ENCODE measurements at places on chromosomes 1 and 21.

- no peak for DNase-seq
Measured at GRCh38 chr1:243921111-243921510, 71.1 kb upstream of the AKT3 start.

DNA sequence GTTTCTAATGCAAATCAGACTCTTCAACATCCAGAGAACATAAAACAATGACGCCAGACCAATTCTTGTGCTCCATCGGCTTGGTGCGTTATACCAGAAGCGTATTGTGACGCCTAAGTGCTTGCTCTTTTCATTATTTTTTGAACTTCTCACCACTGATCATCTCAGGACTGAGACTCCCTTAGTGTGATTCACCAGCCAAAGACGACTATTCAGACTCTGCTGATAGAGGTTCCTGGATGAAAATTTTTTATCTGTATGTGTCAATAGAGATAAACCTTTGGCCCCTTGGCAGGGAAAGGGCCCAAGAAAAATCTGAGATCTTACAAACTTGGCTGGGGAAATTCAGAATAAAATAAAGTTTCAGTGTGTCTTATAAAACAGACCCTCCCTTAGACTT is 856 bp upstream of the GREM2 start:
- no peak for DNase-seq

- DNase-seq = no peak
Measured at GRCh38 chr21:36105327-36105842, 29.5 kb upstream of the CBR3 start.

- DNase-seq = no peak
Measured at GRCh38 chr1:44288883-44289282, 66.2 kb downstream of the ERI3 start.

- no peak for DNase-seq
Measured at GRCh38 chr1:83497563-83497962, 501.4 kb downstream of the TTLL7 start.

- DNase-seq = no peak
Measured at GRCh38 chr1:101816262-101816661, 180.5 kb downstream of the OLFM3 start.

DNA sequence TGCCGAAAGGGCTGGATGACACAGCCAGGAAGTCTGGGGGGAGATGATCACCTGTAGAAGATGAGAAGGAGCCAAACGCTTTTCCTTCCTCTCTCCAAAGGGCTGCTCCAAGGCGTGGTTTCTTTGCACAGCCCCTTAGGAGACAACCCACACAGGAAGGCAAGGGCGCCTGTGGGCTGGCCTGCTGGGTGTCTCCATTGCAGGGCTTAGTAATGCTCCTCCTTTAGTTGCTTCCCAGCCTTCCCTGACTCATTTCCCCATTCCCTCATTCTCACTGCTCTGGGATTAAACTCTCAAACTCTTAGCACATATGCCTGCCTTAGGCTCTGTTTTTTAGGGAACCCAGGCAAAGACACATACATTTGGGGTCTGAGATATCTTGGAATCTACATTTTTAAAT is 1.7 kb upstream of the CLCA1 start:
- DNase-seq = no peak

- DNase-seq = no peak
Measured at GRCh38 chr1:198529414-198529813, 11.1 kb downstream of the ATP6V1G3 start.

GRCh38 chr1:81823082-81823481 is 22.3 kb downstream of the ADGRL2 start:
- no peak for DNase-seq

DNA sequence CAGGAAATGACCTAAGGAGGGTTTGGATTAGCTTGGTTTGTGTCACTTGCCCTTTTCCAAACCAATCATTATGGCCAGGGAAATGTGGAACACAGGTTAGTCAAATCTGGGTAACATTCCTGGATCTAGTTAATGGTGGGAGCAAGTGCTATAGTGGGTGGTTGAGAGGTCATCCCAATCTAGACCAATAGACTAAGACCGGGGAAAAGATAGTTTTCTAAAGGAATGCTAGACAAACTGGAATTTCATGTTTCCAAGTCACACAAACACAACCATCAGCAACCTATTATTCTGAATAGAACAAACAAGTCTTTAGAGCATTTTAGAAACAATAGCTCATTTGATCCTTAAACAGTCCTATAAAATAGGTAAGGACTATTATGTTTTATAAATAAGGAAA is 4.3 kb upstream of the MAN1A2 start:
- DNase-seq = no peak

GRCh38 chr1:27596986-27597385 is 7.0 kb downstream of the AHDC1 start:
- no peak for DNase-seq

DNA sequence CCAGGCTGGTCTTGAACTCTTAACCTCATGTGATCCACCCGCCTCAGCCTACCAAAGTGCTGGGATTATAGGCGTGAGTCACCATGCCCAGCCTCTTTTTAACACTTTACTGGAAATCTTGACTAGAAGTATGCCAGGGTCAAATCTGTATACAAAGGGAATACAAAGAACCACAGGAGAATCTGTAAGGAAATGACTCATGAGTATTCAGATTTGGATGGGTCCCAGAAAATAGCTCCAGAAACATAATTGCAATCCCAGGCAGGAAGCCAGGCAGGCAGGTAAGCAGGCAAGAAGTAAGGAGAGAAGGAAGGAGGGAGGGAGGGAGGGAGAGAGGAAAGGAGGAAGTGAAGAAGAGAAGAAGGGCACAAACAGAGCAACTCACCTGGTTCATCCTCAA is 22.8 kb upstream of the TIAM1 start:
- DNase-seq = no peak

Measured in activated CD4-positive, CD25-positive, alpha-beta regulatory T cell (primary cell).